Fibroblast of the conjunctiva (primary cell): ENCODE measurements at places on chromosomes 5 and 9.
A peak's percentile ranks its signal among the peaks of the same experiment; 100 is the strongest.

- DNase-seq = no peak
Measured at GRCh38 chr5:128757196-128757959, 207.9 kb upstream of the SLC27A6 start.

- no peak for DNase-seq
Measured at GRCh38 chr5:157540707-157541446, 34.7 kb downstream of the ADAM19 start.

- DNase-seq = no peak
Measured at GRCh38 chr5:3987867-3988266, 392.2 kb downstream of the IRX1 start.

- DNase-seq = peak; percentile 30
Measured at GRCh38 chr9:124286292-124286931, 28.7 kb downstream of the NEK6 start.

- DNase-seq = no peak
Measured at GRCh38 chr5:2295476-2295875, 412.8 kb upstream of the IRX4 start.
